ENCODE measurements at places on chromosomes 13 and 19.

- no peak for DNase-seq
Measured at GRCh38 chr19:35666251-35666913, at the start of gene UPK1A. TSS of gene UPK1A (plus strand) at chr19:35666517. CDS start at chr19:35666813, 296 bp downstream.

DNA sequence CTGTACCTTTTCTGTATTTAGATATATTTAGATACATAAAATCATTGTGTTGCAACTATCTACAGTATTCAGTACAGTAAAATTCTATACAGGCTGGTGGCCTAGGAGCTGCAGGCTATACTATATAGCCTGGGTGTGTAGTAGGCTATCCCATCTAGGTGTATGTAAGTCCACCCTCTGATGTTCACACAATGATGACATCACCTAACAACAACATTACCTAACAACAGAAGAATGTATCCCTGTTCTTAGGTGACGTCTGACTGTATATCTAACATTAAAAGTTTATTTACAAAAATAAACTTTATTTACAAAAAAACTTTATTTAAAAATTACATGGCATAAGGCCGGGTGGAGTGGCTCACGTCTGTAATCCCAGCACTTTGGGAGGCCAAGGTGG lies 28.3 kb upstream of the ZFP30 start:
- DNase-seq, result no peak

GRCh38 chr13:44058624-44059215 lies 179.0 kb downstream of the LACC1 start:
- DNase-seq, result no peak

GRCh38 chr13:39405107-39405506 lies 197.9 kb downstream of the LHFPL6 start:
- no peak for DNase-seq

GRCh38 chr13:24288870-24289269 lies 20.5 kb upstream of the C1QTNF9 start:
- no peak for DNase-seq

GRCh38 chr19:49631014-49631588 lies 8.8 kb downstream of the RRAS start:
- DNase-seq, result no peak

GRCh38 chr19:10390652-10391286 lies 10.4 kb upstream of the TYK2 start:
- DNase-seq, result peak; percentile 79

DNA sequence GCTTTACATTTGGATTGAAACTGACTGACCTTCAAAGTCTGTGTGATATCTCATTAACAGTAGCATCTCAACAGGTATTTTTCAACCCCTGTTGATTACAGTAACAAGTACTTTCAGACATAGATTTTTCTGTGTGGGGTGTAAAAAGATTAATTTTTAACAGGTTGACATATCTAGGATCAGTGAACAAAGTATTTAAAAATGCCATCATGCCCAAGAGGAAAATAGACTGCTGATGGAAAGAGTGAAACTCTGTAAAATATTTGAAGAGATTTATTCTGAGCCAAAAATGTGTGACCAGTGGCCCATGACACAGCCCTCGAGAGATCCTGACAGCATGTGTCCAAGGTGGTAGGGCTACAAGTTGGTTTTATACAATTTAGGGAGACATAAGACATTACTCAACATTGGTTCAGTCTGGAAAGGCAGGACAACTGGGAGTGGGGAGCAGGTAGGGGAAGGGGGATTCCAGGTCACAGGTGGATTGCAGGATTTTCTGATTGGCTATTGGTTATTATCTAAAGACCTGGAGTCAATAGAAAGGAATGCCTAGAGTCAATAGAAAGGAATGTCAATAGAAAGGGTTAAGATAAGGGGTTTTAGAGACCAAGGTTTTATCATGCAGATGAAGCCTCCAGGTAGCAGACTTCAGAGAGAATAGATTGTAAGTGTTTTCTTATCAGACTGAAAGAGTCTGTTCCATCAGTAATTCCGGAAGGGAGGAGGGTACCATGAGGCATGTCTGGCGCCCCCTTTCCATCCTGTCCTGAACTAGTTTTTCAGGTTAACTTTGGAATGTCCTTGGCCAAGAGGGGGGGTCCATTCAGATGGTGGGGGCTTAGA lies 29.1 kb downstream of the TNFRSF19 start:
- DNase-seq, result peak; percentile 98

DNA sequence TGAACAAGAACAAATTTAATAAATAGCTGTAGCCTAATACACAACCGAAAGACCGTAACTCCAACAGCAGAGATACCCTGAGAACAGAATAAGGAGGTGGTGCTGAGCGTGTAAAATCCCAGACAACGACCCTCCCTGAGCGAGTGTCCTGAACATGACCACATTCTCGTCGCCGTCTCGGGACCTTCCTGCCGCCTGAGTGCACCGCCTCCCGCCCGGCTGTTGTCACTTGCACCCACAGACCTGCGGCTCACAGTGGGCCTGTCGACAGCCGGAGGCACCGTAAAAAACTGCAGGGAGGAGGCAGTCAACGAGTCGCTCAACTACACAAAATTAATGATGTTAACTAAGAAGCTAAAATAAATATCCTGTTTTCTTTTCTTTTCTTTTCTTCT lies 35.8 kb upstream of the GRTP1 start:
- no peak for DNase-seq

- no peak for DNase-seq
Measured at GRCh38 chr13:102127153-102127552, 274.7 kb downstream of the FGF14 start.

GRCh38 chr19:11987405-11988281 lies 22.8 kb downstream of the ZNF763 start:
- peak; percentile 98 for DNase-seq

DNA sequence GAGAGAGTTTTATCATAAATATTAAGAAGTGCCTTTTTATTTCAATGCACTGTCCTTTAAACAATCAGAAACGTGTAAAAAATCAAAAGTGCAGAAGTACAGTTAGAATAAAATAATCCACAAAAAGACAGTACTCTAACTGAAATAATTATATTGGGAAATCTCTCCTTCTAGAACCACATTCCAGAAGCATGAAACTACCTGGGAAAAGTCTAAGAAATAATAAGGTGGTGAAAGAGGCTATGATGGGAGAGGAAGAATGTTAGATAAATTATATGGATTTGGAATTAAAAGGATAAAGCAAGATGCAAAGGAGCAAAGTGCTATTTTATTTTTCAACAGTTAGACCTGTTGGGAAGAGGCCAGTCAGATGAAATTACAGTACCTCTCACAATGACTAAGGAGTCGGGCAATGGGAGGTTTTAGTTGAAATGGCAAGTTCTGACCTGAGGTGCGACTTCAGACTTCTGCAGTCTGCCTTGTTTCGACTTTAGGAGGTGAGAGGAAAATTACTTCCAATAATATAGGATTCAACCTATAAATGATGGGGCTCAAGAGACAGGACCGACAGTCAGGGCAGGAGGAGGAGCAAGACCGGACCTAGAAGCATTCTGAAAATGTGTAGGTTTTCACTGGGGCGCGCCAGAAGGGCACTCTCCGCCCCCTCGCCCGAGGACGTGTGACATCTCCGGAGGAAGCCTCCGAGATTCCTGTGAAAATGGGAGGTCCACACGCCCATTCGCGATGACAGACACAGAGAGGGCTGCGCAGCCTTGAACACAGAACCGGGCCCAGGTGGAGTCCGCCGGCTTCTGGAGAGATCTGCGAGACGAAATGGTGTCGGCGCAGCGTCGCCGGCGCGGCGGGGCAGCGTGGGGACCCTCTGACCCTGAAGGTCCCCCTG lies 717 bp downstream of the SPRYD7 start:
- DNase-seq, result peak; percentile 86

- DNase-seq, result peak; percentile 77
Measured at GRCh38 chr19:50555450-50556281, 12.6 kb downstream of the LRRC4B start.

DNA sequence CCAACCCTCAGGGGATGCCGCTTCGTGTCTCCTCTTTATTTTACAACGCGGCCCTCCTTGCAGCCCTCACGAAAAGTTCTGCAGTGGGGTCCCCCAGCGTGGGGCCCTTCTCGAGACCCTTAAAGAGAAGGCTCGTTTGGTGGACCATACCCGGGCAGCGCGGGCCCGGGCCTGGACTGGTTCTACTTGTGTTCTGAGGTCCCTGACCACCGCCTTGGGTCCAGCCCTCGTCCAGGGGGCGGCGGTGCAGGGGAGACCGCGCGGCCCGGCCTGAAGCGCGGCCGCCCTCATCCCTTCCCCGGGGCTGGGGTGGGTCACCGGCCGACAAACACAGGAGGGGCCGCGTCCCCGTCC lies 400 bp upstream of the SERP2 start:
- no peak for DNase-seq

- DNase-seq, result no peak
Measured at GRCh38 chr19:37986048-37986750, 79.2 kb downstream of the SIPA1L3 start.

GRCh38 chr13:51417716-51418115 lies 35.1 kb downstream of the INTS6 start:
- no peak for DNase-seq

DNA sequence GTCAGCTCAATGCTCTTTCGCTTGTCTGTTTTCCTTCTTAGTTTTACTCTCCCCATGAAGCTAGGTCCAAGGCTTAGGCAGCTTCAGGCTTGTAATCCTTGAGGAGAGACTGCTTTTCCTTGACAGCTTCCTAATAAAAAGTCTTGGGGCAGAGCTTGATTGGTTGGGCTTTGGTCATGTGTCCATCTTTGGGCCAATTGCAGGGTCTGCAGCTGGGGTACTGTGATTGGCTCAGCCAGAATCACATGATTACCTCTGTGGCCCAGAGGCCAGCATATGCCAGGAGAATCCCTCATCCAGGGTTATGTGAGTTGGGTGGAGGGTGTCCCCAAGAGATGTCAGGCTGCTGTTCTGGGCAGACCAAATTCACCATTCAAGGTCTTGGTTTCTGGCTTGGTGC lies 8.1 kb downstream of the KLK1 start:
- no peak for DNase-seq

DNA sequence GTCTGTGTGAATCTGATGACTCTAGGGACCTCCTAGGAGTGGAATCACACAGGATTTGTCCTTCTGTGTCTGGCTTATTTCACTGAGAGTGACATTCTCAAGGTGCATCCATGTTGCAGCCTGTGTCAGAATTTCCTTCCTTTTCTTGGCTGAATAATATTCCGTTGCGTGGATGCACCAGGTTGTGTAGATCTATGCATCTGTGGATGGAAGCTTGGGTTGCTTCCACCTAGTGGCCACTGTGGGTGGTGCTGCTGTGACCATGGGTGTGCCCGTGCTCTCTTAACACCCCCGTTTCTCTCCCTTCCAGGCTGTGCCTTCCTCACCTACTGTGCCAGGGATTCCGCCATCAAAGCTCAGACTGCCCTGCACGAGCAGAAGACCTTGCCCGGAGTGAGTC lies 26.2 kb downstream of the CELF5 start:
- peak; percentile 15 for DNase-seq

Measured in mesendoderm (in vitro differentiated cells).